Neural progenitor cell (in vitro differentiated cells): ENCODE measurements at places on chromosomes 7 and 10.

GRCh38 chr7:105990141-105990540 is 27.1 kb downstream of the CDHR3 start:
- DNase-seq, result no peak

DNA sequence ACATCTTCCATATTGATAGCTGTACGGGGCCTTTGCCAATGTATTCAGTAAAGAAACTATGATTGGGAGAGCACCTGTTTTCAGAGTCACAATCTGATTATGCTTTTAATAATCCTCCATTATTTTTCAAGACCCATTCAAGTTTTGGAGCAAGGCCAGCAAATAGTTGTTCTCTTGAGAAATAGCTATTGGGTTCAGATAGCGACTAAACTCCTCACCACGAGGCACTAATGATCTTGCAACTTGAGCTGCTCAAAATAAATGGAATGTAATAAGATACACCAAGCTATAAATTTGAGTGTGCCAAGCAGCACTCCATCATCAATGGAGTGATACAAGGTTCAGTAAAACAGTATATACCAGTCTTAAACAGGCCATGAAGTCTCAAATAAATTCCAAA is 7.4 kb upstream of the MALRD1 start:
- no peak for DNase-seq

GRCh38 chr7:305410-306151 is 15.6 kb downstream of the FOXL3 start:
- no peak for DNase-seq

- no peak for DNase-seq
Measured at GRCh38 chr7:74380720-74381119, 73.0 kb upstream of the GTF2IRD1 start.

DNA sequence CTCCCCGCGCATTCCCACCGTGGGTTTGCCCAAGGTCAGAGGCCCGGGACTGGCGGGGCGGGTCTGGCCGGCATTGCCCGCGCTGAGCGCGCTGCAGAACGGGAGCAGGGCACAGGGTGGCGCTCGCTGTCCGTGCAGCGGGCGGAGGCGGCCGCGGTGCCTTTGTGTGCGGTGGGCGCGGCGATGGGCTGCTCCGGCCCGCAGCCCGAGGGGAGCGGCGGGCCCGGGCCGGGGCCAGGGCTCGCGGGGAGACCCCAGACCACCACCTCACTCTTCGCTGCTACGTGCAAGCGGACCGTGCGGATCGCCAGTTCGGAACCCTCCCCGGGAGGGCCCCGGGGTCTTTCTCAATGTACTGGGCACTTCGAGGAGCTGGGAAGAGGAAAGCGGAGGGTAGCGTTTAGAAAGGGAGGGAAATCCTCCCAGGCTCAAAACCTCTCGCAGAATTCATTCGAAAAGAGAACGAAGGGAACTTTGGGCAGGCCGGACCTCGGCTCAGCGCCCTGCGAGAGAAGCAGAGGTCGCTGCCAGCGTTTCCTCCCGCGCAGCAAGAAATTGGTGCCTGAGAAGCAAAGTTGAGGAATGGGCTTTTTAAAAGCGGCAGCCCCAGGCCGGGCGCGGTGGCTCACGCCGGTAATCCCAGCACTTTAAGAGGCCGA is 8.5 kb downstream of the SP8 start:
- DNase-seq, result peak; percentile 94

DNA sequence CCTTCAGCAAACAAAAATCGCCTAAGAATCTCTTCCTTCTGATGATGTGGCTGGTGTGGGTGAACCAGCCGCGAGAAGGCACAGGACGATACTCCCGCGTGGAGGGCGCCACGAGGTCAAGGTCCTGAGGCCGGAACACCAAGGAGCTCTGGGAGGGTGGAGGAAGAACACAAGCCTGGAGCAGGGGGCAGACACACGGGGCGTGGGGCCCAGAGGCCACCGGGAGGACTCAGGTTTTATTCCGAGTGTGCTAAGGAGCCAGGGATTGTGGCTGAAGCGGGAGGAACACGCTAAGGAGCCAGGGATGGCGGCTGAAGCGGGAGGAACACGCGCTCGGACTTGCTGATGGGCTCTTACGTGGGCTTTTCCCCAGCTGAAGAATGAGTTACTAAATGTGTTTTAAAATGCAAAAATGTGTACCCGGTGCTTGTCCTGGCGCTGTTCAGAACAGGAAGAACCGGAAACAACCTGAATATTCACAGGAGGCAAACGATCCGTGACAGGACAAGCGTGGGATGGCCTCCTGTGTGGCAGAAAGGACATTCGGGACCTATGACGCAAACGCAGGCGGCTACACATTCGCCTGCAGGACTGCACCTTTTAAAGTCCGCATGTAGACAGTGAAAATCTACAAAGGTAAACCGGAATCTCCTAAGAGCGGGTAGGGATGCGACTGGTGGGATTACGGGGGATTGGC is 64.0 kb downstream of the MAD1L1 start:
- DNase-seq, result no peak

- no peak for DNase-seq
Measured at GRCh38 chr7:96723622-96724021, 14.0 kb upstream of the SEM1 start.

DNA sequence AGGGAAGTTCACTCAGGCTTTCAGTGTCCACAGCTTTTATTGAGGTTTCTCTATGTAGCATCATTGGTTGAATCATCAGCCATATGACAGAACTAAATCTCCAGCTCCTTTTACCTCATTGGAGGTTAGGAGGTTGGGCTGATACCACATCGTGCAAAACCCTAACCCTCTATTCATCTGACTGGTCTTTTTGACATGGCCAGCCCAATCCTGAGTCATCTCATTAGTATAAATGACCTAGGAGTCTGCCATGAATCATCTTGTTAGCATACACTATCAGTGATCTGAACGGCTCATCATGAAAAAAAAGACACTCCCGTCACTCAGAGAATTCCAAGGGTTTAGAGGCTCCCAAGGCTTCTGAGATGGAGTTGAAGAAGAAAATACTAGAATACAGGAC is 669.8 kb upstream of the POT1 start:
- DNase-seq, result peak; percentile 9

GRCh38 chr7:95596198-95597063 is at the start of gene PDK4:
Gene PDK4, minus strand, starts transcription at chr7:95596516. Its CDS starts 223 bp downstream, at chr7:95596293.
- DNase-seq, result peak; percentile 67

GRCh38 chr7:113159746-113160339 is 41.5 kb upstream of the SMIM30 start:
- peak; percentile 63 for DNase-seq

- no peak for DNase-seq
Measured at GRCh38 chr7:8566016-8566415, 132.6 kb downstream of the NXPH1 start.

DNA sequence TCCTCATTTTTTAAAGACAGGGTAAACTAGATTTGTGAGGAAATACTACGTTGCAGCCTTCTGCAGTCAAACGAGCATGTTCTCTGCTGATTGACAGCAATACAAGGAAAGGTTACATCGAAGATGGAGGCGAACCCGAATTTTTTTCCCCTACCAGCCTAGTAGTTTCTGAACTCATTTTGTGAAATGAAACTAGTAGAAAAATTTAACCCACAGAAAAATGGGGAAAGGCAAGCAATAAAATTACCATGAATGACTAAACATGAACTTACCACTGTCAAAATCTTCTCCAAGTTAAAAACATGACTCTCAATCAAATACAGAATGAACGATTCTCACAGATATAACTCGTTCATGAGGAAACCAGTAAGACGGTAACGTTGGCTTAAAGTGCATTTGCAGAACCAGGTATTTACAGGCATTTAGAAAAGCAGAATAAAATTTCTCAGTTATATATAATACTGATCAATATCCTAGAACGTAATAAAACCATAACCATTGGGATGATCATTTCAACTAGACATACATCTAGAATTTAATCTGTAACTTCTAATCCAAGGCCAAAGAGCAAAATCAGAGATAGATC is 73.9 kb downstream of the CELF2 start:
- DNase-seq, result no peak

DNA sequence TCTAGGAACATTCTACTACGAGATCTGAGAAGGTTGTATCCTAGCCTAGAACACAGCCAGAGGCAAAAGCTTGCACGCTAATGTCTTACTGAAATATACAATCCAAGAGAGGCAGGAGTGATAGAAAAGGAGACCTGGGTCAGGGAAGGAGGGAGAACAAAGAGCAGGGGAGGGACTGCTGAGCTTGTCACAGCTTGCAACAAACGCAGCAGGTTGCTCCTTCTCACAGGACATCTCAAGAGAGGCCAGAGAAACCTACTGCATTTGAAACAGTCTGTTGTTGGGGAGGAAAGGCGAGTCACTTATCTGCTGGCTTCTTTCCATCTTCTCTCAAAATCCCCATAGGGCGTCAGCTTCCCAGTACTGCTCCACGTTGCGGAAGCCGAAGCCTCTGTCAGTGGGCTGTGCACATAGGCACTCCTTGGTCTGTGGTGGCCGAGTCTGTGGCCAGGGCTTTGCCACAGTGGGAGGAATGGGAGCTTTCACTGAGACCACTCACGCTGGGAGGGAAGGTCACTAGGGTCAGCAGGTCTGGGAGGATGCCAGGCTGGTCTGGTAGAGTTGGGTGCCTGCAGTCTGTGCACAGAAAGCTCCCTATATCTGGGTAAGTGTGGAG is 25.8 kb upstream of the GPNMB start:
- DNase-seq, result peak; percentile 20

DNA sequence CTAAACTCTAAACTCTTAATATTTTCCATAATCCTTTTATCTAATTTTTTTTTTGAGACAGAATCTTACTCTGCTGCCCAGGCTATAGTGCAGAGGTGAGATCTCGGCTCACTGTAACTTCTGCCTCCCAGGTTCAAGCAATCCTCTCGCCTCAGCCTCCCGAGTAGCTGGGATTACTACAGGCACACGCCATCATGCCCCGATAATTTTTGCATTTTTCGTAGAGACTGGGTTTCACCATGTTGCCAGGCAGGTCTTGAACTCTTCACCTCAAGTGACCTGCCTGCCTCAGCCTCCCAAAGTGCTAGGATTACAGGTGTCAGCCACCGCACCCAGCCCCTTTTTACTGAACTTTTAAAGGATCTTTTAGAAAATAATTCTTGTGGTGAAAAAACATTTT is 110.2 kb upstream of the PHF14 start:
- DNase-seq, result no peak

DNA sequence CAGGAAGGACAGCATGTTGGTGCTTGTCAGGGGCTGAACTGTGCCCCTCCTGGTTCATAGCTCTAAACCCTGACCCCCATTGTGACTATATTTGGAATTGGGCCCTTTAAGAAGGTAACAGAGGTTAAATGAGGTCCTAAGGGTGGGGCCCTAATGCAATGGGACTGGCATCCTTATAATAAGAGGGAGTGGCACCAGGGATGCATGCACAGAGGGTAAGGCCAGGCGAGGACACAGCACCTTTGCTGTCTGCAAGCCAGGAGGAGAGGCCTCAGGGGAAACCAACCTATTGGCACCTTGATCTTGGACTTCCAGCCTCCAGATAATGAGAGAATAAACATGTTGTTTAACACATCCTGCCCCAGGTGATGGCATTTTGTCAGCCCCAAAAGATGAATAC is 61.3 kb upstream of the EBF3 start:
- no peak for DNase-seq

DNA sequence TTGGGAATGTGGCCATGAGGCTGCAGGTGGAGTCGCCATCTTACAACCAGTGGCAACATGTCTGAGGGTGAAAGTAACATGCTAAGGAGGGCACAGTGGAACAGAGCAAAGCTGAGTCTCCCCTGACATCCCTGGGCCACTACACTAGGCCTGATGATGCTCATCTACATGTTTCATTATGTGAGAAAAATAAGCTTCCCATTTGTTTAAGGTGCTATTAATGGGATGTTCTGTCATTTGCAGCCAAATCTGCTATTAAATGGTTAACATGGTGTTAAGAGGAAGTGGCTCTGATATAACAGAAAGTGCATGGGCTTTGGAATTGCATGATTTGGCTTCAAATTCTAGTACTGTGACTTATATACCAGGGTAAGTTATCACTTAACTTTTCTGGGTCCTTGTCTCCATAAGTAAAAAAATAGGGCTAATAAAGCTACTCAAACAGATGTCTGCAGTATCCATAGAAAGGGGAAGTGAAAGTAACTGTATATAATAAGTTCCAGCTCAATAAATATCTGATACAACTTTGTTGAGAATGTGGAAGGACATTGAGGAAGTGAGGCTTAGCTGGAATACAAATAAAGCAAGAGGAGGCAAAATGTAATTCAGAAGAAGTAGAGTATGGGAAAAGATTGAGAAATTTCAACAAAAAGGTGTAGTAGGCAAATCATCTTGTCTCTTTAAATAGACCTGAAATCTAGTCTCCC is 158.9 kb downstream of the RTKN2 start:
- no peak for DNase-seq
